Activated CD4-positive, alpha-beta T cell treated with anti-CD3 and anti-CD28 coated beads, Interleukin-2, amount 10 ng/mL, durations not matched to agents 24 days and 14 days (primary cell): ENCODE measurements at places on chromosomes 3 and 15. TPM values are rescaled to one million over a fixed set of nuclear protein-coding genes. Genes with fewer than 3 reads are reported as not detected.

DNA sequence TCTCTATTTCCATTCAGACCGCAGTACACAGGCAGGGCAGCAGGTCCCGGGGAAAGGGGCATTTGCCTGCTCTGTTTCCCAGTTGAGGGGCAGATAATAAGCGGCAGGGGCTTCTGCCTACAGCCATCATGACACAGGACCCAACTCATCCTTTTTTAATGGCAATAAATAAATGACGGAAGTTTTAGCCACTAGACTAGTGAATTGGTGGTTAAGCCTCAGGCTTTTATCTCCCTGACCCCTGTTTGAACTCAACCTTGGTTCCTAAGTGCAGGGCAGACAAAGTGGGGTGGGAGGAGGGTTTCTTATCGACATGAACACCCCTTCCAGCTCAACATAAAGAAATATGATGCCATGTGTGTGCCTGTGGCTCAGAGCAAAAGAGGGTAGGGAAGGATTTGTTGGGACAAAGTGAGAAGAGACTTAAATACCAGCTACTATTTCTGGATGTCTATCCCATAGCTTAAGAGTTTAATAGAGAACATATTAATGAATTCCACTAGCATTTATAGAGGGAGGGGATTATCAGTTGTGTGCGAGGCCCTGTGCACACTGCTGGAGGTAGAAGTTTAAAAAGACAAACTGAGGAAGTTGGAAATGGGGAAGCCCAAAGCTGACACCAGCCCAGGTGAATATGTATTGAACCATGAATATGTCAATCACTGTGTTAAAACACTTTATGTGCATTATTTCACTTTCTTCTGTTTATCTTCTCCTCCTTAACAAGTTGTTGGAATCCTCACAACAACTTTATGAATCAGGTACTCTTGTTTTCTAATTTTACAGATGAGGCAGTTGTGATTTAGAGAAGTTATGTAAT lies 939.4 kb downstream of the MCTP2 start:
- no peak for DNase-seq

- DNase-seq: no peak
Measured at GRCh38 chr3:124837730-124838186, 49.4 kb downstream of the ITGB5 start.

DNA sequence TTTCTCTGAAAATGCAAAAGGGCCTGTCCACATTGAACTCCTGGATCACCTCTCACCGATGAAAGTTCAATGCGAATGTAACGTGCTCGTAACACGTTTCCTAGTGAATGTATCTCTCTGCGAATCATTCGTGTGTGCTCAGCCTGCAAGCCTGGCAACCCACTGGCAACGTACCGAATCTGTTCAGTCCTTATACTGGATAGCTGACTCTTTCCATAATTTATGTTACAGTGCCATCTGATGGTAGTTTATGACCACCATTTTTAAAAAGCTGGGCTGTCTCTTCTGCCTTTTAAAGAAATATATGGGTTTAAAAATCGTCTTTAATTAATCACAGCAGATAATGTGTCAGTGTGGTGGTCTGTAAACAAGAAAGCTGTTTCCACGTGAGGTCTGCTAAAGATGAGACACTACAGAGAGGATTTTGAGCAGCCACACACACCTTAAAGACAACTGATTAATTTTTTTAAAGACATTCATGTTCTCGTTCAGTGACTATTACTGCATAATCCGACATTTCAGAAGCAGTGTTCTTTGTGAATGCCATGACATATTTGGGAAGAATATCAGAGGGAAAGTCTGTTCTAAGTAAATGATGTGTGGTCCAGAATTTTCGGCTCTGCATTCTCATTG lies 69.4 kb upstream of the FOXP1 start:
- DNase-seq: peak; percentile 59

DNA sequence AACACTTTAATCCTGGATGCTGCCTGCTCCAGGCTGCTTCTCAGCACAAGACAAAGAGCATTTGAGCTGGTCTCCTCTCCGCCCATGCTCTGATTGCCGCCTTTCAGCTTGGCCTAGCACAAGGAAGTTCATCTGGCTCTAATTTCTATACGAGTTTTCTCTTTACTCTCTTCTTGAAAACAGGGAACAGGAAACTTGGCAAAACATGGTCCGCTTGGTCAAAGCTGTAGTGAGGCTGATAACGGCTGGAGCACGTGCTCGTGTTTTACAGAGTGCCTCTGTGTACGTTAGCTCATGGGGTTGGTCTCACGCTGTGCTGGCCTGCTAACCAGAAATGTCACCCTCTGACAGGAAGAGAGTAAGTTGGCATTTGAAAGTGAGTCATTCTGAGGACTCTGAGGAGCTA lies 19.2 kb downstream of the RARRES1 start:
- no peak for DNase-seq

The BLM gene
- total RNA-seq: 64.1 and 66.4 TPM in 2 replicates

DNA sequence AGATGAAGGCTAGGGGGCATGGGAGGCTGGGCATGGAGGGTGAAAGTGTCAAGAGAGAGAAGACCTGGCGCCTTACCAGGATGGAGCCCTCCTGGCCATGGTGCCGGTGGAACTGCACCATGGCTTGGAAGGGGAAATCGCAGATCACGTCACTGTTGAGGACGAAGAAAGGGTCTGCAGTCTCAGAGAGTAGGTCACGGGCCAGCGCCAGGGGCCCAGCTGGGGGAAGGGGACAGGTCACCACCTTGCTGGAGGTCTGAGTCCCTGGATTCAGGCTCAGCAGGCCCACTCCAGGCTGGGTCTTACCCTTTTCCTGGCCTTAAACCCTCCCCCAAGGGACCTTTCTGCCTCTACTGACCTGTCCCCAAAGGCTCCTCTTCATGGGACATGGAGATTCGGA lies 855 bp downstream of the GMPPB start:
- no peak for DNase-seq

DNA sequence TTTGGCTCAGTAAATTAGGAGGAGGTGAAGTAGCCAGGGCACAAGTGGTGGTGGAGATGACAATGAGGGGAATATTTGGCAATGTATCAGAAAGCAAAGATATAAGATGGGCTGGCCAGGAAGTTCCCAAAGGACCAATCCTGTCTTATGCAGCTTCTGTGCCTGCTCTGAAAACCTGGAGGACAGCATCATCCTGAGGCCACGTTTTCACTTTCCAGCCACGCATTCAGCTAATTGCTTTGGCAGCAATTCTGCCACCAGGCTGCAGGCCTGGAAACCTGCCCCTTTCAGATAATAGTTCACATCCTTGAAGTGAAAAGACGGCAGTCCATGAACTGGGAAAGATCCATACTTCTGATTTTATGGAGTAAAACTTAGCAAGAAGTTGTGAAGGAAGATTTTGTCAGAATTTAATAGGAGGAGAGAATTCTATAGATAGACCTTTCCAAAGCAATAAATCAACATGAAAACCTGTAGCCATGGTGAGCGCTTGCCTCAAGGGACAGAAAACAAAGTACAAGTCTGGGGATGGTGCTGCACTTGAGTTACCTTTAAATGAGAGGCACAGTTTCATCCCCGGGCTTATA lies 682.5 kb downstream of the GRM7 start:
- DNase-seq: no peak

- peak; percentile 69 for DNase-seq
Measured at GRCh38 chr3:120418866-120419490, 31.8 kb downstream of the FSTL1 start.
